ENCODE measurements at places on chromosomes 2 and 18.

- DNase-seq: no peak
Observed at GRCh38 chr2:201996679-201997314, 36.9 kb upstream of the FZD7 start.

DNA sequence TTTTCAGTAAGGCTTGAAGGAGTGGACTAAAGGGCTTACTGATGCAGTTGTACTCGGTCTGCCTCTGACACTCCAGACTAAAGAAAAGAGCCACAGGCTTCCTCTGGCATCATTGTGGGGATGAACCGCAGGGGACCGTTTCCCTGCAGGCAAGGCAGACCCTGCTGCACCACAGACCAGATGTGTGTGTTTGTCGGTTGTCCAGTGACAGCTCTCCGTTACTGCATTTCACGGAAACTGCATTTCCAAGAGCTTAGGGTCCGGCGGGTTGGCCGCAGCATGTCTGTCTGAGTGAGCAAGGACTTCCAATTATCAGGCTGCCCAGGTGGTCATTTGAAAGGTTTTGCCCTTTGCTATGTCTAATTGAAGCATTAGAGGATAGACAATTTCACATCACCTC lies 98.1 kb downstream of the FAM210A start:
- no peak for DNase-seq

- no peak for DNase-seq
Observed at GRCh38 chr2:226836548-226836885, 663 bp downstream of the RHBDD1 start.

- no peak for DNase-seq
Observed at GRCh38 chr18:35688757-35689156, 107.2 kb downstream of the GALNT1 start.

- DNase-seq: no peak
Observed at GRCh38 chr2:187310701-187311100, 137.4 kb downstream of the CALCRL start.

DNA sequence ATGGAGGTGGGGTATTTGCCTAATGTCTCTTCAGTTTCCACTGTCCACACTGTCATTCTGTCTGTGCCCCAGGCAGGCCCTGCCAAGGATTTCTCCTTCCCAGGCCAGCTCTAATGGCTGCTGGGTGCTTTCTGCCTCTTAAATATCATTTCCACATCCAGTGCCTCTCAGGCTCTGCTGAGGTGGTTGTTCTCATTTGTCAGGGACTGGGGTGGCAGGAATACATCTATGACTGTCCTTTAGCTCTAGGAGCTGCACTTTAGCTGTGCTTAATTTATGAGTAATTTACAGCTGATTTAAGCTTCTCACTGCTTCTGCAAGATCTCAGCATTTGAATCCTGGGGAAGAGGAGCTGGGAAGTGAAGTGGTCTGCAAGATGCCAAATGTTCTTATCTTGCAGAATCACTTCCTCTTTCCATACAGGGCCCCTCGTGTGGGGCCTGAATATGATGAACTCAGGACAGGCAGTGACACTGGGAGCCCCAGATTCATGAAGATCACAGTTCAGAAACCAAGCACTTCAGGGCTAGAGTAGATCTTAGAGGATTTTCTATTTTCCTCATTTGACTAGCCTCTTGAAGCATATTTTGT lies 150.2 kb downstream of the FSHR start:
- peak; percentile 54 for DNase-seq

GRCh38 chr2:205428811-205429210 lies 253.5 kb upstream of the NRP2 start:
- DNase-seq: no peak

- no peak for DNase-seq
Observed at GRCh38 chr2:217915706-217916105, 87.1 kb downstream of the TNS1 start.

DNA sequence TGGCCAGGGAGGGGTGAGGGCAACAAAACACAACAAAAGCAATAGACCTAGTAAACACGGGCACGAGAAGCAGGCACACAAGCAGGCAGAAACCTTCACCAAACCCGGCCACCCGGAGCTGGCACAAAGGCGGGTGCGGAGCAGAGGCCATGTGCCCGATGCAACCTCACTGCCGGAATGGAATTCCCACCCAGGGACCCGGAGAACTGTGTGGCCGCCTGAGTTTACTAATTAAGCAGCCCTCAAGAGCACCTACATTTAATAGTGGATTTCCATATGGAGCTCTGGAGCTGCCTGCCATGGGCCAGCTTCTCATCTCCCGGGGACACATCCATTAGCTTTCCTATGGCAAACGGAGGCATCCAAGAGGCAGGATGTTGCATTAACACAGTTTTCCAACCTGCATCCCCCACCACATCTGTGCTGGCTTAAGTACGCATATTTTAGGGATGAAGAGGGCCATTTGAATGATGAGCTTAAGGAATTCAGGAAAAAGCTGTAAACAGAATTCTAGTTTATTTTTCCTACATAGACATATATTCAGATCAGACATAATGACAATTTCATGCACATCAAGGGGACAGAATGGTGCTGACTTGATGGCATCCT lies 104.5 kb upstream of the SMIM21 start:
- DNase-seq: no peak

DNA sequence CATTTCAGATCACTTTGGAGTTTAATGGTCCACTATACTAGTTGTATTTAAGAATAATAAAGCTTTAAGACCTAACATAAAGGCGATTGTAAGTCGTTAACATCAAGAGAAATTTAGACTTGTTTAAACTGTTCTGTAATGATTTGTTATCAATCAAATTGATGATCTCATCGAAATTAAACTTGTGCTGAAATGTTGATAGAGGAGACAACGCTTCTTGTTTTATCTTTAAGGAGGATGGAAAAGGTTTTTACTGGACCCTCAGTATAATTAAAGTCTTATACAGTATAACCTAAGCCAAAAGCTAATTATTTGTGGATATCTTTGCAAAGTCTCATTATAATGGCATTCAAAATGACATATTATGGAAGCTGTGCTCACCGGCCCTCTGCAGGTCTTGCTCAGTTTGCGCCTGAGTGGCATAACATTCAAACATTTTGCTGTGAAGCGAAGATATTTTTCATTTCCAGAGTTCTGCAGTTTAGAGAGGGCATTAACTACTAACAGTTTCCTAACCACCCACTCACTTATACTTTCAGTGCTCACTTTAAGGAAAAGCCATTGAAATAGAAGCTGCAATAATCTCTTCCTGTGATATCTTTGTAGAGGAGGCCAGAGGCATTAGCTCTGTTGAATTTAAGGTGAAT lies 1.4 kb upstream of the SERTAD2 start:
- no peak for DNase-seq

GRCh38 chr18:55114876-55115275 lies 155.6 kb upstream of the CCDC68 start:
- no peak for DNase-seq

GRCh38 chr2:72148837-72149555 lies 1.3 kb upstream of the CYP26B1 start:
- DNase-seq: no peak

- DNase-seq: no peak
Observed at GRCh38 chr18:13943338-13943737, 28.0 kb upstream of the MC2R start.

DNA sequence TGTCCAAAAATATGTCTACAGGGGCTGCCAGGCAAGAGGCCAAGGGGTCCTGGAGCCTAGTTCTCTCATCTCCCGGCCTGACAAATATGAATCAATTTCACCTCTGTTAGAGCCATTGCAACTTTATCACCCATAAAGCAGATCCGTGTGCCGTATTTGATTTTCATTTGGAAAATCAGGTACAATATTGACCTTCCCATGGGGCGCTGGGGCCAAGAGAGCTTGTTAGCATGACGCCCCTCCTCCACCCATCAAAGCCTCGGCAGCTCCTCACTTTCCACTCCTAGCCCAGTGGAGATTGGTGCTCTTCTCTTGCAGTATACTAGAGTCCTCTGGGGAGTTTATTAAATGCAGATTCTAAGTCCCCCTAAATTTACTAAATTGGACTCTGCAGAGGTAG lies 96.8 kb downstream of the CAPN13 start:
- no peak for DNase-seq

DNA sequence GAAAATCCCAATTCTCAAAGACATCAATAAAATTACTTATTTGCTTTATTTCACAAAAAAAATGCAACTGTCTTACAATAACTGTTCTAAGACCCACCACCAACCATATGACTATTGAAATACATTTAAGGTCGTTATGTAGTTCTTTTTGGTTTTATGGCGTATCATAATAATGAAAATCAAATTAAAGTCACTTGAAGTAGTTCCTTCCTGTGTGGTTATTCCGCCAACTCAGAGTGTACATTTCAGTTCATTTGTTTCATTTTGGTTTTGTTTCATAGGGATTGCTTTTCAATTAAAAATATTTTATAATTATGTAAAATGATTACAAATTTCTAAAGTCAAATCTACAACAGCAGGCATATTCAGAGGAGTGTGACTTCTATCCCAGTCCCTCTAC lies 45.9 kb upstream of the AAK1 start:
- DNase-seq: no peak

DNA sequence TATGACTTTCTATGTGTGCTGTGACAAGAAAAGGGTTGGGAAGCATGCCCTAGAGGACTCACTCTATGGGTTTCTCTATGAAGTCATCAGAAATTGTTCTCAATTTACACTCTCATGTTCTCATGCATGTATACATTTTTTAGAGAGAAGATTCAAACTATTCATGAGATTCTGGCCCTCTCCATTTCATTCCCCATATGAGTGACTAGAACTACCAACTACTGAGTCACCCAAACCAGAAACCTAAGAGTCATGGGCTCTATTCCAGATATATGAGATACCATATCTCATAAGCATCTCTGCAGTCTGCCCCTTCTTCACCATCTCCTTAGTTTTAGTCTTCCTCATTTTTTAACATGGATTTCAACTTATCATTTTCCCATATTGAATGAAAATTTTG lies 87.7 kb downstream of the EXOC6B start:
- DNase-seq: no peak

GRCh38 chr2:56770490-56770889 lies 586.7 kb downstream of the CCDC85A start:
- DNase-seq: no peak

DNA sequence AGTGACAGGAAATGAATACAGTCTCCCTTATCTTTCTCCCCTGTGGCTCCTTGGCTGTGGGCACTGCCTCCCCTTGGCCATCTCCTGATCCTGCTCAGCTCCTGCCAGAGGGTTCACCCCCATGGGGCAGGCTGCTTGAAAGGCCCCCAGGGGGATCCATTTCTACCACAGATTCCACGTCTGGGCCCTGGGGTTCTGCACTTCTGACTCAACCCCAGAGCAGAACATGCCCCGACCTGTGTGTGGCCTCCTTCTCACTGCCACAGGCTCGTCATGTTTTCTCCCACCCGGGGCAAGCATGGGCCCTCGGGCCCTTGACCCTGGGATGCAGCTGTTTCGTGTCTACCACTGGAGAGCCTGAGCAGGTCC lies 122.2 kb downstream of the ACKR3 start:
- DNase-seq: no peak

GRCh38 chr2:141137122-141137693 lies 993.6 kb downstream of the LRP1B start:
- no peak for DNase-seq

DNA sequence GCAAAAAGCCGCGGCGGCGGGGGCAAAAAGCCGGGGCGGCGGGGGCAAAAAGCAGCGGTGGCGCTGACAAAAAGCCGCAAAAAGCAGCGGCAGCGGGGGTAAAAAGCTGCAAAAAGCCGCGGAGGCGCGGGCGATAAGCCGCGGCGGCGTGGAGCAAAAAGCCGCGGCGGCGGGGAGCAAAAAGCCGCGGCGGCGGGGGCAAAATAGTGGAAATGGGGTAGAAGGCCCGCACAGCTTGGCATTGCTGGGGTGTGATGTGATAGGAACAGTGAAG lies 450.1 kb downstream of the ANKRD30B start:
- no peak for DNase-seq

- DNase-seq: peak; percentile 24
Observed at GRCh38 chr18:11387880-11388279, 221.5 kb upstream of the SLC35G4 start.

GRCh38 chr2:196315388-196316049 lies 144.1 kb upstream of the STK17B start:
- DNase-seq: no peak

DNA sequence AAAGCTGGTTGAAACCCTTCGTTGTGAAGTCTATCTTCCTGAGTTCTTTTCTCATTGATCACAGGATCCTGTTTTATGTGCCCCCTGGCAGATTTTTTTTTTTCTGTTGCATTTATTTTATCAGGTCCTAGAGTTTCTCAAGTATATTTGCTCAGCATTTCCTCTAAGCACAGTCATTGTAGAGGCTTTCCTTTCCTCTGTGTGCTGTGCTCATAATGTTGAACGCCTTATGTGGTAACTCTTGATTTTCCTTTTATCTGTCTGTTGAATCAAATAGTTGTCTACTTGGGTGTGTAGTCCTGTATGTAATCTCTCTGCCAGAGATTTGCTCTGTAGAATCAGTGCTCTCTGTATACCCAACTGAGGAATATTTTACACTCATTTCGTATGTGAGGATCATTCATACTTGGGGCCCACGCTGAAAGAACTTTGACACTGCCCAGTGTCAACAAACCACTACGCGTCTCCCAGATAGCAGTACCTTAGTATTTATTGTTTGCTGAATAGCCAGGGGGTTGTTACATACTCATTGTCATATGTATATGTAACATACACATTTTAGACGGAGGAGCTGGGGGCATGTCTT lies 118.2 kb downstream of the CTNNA2 start:
- no peak for DNase-seq

DNA sequence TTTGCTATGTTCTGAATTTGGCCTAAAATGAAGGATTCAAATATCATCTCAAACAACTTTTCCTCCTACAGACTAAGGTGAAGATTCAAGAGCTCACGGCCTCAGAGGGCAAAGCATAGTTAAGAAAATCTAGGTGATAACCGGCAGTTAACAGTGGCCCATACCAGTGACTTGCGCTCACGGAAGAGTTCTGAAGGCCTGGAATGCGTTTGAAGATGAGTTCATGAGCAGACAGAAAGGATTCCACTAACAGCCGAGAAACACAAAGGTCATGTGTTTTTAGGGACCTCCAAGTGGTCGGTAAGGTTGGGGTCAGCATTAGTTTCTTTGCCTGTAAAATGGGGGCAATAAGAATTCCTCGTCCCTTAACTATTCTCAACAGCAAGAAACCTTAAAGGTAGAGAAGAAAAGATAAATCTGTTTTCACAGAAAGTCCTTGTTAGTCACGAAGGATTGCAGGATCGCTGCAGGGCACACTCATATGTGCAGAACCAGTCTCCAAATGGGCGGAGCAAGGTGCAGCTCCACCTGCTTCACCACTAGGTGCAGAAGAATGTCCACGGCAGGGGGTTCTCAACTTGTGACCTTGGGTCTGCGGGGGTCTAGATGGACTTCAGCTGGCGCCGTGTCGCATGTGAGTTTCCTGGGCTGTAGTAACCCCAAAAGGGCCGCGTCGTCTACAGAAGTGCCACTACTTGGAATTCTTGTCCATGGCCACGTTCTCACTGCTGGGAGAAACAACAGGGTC lies 708 bp upstream of the RPIA start:
- DNase-seq: no peak

GRCh38 chr2:152284398-152284797 lies 50.6 kb upstream of the FMNL2 start:
- peak; percentile 28 for DNase-seq

- no peak for DNase-seq
Observed at GRCh38 chr2:45964906-45965305, 313.4 kb downstream of the PRKCE start.

Data from Ammon's horn (tissue), 1 donor.